Muscle of arm (tissue), 14 donors: ENCODE measurements at places on chromosomes 7 and 10. TPM values are rescaled to one million over a fixed set of nuclear protein-coding genes. Genes with fewer than 3 reads are reported as not detected.

The MMD2 gene
- polyA plus RNA-seq: 0.16 TPM

The BMI1 gene
- polyA plus RNA-seq: 60.5 TPM

DNA sequence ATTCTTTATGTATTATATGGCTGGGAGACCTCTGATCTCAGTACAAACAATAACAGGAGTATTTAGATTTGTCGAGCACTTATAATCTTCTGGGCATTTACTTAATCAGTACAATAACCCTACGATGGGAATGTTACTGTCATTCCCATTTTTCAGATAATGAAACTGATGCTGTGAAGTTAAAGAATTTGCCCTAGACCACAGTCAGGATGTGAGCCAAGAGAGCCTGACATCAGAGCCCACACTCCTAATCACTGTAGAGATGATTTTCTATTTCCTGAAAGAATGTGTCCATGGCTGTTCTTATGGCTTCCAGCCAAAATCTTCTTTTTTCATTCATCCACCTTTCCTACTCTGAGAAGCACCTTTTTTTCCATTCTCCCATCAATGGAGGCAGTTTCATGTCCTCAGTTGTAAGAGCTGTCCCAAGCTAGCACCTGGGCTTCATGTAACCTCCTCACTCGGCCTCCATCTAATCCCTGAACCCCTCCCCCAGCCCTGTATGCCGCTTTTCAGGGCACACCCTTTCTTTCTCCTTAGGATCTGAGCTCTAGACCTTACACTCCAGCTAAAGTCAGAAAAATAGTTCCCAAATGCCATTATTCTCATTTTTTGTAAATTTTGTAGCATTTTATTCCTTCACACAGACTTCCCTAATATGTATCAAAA, 12.2 kb upstream of the CAV1 start:
- no peak for DNase-seq

- no peak for DNase-seq
Observed at GRCh38 chr10:17144757-17145156, 15.1 kb upstream of the CUBN start.

DNA sequence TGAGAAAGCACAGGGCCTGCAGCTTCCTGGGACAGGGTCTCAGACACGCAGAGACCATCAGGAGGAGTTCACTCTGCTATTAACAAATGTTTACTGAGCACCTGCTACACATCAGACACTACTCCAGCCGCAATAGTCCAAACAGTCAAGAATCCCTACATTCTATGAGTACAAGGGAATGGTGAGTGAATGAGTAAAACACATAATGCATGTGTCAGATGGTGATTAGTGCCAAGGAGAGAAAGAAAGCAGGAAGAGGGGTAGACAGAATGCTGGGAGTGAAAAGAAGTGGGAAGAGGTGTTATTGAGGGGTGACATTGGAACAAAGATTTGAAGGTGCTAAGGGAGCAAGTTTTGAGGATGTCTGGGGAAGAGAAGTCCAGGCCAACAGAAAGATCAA, 634.2 kb upstream of the GALNT17 start:
- no peak for DNase-seq

The SNCG gene
- polyA plus RNA-seq: 4.8 TPM

The INMT gene
- polyA plus RNA-seq: 9.2 TPM

The PRPS1L1 gene
- not detected for polyA plus RNA-seq

GRCh38 chr10:133088956-133089800, 1.5 kb downstream of the ADGRA1 start:
- DNase-seq: no peak

The PVRIG gene
- polyA plus RNA-seq: 12.0 TPM

- DNase-seq: no peak
Observed at GRCh38 chr7:146115548-146115850, 1.1 kb upstream of the CNTNAP2 start.

The SPDYE5 gene
- polyA plus RNA-seq: 2.6 TPM

The UPK3BL2 gene
- 12.2 TPM for polyA plus RNA-seq

The CLDN12 gene
- polyA plus RNA-seq: not detected

- DNase-seq: peak; percentile 21
Observed at GRCh38 chr10:12041766-12042408, 722 bp downstream of the UPF2 start.
